ENCODE measurements at places on chromosomes 3 and 15.

- peak; percentile 30 for DNase-seq
Observed at GRCh38 chr3:56753206-56753820, 48.4 kb downstream of the ARHGEF3 start.

GRCh38 chr15:74174219-74174957 lies 878 bp downstream of the ISLR start:
- no peak for DNase-seq

DNA sequence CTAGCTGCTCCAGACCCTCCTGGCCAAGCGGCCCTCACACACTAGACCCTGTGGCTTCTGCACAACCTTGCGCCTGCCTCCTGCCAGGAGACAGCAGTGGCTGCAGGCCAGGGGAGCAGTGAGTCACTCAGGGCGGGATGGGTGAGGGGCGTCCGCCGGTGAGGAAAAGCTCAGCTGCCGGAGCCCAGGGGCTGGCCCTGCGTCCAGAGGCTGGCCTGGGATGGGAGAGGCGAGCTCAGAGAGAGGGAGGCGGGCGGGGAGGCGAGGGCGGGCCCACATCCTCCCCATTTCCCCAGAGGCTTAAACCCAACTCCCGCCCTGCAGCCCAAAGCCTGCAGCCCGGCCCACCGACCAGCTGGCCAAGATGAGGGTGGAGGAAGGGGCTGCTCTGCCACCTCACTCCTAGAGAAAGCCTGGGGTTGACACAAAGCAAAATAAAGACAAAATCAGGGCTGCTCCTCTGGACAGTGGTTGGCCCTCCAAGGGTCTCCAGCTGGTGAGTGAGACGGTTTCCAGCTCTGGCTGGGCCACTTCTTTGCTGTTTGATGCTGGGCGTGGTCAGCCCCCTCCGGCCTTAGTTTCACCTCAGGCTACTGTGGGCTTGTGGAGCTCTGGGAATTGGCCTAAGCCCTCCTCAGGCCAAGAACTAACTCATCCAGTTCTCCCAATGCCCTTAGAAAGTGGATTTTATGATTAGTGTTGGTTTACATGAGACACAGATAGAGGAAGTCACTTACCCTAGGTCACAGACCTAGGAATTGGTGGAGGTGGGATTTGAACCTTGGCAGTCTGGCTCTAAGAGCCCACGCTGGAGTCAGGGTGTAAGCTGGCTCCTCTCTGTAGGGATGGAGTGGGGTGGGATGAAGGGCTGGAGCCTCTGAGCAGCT lies 50.6 kb downstream of the IQSEC1 start:
- no peak for DNase-seq

- no peak for DNase-seq
Observed at GRCh38 chr3:8619548-8619947, 25.1 kb downstream of the SSUH2 start.

DNA sequence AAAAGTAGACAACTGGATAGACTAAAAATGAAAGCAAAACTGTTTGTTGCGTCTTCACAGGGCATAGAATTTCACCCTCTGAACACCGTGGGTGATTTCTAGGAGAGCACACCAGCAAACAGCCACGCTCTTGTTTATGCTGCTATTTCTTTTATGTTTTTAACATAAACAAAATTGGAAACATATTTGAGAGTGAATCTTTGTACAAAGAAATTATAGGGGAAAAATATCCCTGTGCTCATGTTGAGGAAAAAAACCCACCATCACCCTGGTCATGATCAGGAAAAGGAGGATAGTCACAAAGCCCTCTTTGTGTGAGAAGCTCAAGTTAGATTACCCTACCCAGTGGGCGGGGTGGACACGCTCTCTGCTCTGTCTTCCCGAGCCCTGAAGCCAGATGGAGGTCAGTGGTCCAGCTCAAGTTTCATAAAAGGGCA lies 313.3 kb downstream of the SATB1 start:
- no peak for DNase-seq

DNA sequence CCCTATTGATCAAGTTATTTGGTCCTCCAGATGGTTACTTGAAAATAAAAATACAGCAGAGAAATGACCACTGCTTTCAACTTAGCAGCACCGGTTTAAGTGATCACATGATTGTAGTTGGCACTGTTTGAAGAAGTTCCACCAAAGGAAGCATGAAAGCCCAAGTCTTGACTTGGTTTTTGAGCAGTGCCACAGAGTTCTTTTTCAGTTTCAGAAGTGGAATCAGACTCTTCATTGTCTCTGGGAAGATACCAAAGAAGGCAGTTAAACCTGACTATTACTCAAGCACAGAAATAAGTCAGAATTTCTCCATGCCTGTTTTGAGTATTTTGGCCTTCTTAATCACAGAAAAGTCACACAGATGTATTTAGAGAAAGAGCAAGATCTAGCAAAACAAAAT lies 66.7 kb downstream of the BBX start:
- DNase-seq, result no peak
